ENCODE measurements at places on chromosomes 5 and 9.

GRCh38 chr5:51159164-51159563 lies 224.1 kb upstream of the ISL1 start:
- DNase-seq: no peak

DNA sequence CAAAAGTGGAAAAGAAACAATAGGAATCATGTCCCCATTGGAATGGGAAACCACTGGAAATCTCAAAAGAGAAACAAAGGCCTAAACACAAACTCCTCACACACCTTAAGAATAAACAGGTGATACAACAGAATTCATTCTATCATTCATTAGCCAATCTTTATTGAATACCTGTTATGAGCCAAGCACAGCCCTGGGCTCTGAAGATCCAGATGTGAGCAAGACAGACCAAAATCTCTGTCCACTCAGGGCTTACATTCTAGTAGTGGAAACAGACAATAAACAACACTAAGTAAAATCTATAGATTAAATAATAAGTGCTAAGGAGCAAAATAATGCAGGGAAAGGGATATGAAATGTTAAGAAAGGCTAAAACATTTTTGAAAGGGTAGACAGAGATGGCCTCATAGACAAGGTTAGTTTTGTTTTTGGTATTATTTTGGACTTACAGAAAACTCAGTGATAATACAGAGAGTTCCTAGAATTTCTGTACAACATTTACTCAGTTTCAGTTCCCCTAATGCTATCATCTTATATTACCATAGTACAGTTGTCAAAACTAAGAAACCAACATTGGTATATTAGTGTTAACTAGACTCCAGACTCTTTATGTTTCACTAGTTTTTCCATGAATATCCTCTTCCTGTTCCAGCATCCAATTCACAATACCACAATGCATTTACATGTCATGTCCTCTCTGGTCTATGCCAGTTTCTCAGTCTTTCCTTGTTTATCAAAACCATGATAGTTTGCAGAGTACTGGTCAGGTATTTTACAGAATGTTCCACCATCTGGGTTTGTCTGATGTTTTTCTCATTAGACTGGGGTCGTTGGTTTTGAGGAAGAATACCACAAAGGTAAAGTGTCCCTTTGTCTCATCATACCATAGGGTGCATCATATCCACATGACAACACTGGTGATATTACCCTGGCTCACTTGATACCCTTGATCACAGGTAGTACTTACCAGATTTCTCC lies 103.7 kb downstream of the SIL1 start:
- no peak for DNase-seq

- DNase-seq: no peak
Measured at GRCh38 chr5:124040799-124041198, 528.8 kb downstream of the CSNK1G3 start.

DNA sequence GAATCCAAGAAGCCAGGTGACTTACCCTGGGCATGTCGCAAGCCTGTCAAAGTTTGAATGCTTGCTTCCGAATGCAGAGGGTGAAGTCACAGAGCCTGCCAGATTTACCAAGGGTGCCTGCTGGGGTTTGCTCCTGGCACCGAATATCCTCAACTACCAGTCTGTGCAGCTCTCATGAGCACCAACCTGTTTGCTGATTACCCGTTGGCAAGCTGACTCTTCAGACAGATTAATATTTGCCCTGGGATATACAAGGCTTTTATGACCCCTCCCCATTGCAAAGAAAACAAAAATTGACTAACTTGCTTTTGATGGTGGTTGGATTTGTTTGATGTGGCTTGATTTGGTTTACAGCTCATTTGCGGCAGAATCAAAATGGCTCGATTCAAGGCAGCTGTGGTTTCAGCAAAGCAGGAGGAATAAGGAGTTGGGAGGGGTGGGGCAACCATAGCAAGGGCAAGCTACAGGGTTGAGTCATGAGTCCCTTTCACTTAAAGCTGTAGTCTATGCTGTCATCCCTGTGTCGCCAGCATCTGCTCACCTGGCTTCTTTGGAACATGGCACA lies 82.3 kb upstream of the AGXT2 start:
- DNase-seq: no peak

- no peak for DNase-seq
Measured at GRCh38 chr5:127926974-127927373, 156.6 kb upstream of the SLC12A2 start.

- peak; percentile 40 for DNase-seq
Measured at GRCh38 chr9:127897193-127897692, 2.2 kb downstream of the ST6GALNAC6 start.

GRCh38 chr9:32399110-32399815 lies 14.8 kb downstream of the ACO1 start:
- no peak for DNase-seq

- no peak for DNase-seq
Measured at GRCh38 chr5:134577022-134577795, 51.7 kb downstream of the JADE2 start.

DNA sequence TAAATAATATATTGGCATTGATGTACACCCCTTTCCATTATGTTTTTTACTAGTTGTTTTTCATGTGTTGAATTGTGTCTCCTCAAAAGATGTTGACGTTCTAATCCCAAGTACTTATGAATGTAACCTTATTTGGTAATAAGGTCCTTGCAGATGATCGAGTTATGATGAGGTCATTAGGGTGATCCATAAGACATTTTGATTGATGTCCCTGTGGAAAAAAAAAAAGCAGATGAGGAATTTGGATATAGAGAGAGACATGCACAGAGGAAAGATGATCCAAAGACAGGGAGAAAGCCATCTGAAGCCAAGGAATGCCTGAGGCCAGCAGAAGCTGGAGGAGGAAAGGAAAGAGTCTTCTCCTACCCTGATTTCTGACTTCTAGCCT lies 632.7 kb downstream of the TLR4 start:
- no peak for DNase-seq

DNA sequence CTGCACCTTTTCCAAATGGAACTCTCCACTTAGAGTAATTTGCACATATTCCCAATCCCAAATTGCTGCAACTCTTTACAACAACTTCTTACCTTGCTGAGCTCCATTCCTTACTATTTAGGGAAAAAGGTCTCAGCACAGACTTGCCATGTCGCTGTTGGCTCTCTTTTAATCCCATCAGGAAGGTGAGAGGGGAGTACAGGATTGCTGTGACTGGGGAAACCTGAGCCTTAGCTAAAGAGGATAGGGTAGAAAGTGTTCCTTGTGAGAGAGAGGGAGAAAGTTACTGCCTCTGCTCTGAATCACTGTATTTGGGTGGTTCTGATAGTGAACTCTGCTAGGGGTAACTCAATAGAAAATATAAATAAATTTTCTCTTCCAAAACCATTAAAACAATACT lies 43.7 kb upstream of the GABRA1 start:
- DNase-seq: no peak

GRCh38 chr9:79581388-79581787 lies 9.6 kb downstream of the TLE4 start:
- peak; percentile 83 for DNase-seq

GRCh38 chr5:136750224-136750862 lies 385.0 kb upstream of the TRPC7 start:
- DNase-seq: no peak

GRCh38 chr5:83564069-83564749 lies 92.7 kb downstream of the VCAN start:
- DNase-seq: no peak

GRCh38 chr9:109683521-109683920 lies 96.5 kb upstream of the PALM2AKAP2 start:
- DNase-seq: no peak

- no peak for DNase-seq
Measured at GRCh38 chr5:96945144-96945897, 9.4 kb downstream of the LNPEP start.

- DNase-seq: no peak
Measured at GRCh38 chr5:3325972-3326840, 269.4 kb upstream of the IRX1 start.

DNA sequence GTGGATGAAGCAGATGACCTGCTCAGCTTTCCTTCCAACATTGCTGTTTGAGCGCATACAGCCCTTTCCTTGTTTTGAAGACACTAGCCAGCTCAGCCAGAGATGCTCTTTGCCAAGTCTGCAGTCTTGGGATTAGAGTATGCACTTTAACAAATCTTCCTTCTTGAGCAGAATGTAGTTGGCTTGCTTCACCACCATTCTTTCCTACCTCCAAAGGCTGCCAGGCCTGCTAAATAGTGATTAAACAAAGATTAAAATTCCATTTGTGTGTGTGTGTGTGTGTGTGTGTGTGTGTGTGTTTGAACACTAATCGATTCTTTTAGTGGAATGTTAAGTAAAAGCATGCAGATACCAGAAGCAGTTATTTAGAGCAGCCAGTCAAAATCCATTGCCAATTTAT lies 97.6 kb downstream of the GALNT10 start:
- DNase-seq: peak; percentile 93

- DNase-seq: no peak
Measured at GRCh38 chr9:135718616-135719015, 16.6 kb downstream of the KCNT1 start.

GRCh38 chr9:36716496-36716895 lies 143.8 kb downstream of the MELK start:
- no peak for DNase-seq

GRCh38 chr5:163718272-163718671 lies 212.9 kb downstream of the MAT2B start:
- no peak for DNase-seq

- DNase-seq: no peak
Measured at GRCh38 chr5:446883-447263, 3.9 kb downstream of the EXOC3 start.

DNA sequence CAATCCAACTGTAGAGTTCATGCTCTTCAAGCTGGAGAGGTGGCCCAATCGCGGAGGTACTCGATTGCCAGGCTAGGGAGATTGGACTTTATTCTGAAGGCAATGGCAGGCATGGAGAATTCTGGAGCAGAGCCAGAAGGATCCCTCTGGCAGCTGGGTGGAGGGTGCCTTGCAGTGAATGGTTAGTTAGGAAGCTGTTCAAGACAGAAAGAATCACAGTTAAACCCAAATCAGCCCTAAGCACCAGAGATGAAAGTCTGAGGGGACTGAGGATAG lies 182.4 kb downstream of the RGS3 start:
- DNase-seq: no peak

- no peak for DNase-seq
Measured at GRCh38 chr9:127912882-127913281, 4.0 kb downstream of the ST6GALNAC4 start.

DNA sequence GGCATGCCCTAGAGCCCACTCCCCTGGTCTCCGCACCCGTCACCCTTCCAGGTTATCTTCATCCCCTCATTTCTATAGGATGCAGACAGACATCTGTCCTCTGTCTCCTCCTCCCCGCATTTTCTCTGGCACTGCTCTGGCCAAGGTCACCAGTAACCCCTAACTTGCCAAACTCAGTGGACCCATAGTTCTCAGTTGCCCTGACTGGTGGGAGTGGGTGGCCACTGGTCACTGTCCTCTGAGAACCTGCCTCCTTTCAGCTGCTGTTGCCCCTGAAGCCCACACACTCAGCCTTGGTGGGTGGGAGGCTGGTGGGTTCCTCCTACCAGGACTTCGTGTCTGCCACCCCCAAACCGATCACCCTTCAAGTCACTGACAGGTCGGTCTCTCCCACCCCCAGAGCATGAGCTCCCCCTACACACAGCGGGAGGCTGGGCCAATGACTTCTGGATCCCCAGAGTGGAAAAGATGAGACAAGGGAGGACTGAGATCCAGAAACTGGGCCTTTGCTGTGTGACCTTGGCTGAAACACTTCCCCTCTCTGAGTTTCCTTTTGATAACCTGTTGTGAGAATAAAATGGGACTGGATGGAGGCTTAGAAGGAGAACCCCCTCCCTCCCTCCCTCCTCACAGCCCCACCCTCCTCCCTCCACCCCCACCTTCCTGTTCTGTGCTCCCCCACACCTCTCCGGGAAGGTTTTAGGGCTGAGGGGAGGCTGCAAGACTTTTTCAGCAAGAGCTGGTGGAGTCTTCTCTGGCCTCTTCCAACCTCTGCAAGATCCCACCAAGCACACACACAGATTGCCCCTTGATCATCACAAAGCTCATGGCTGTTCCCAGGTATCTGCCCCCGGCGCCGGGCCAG lies 2.4 kb upstream of the DBN1 start:
- no peak for DNase-seq

All from retinal pigment epithelial cell (primary cell).